Activated CD4-positive, alpha-beta T cell treated with anti-CD3 and anti-CD28 coated beads, Interleukin-2, amount 50 U/mL, for 1 hour (primary cell): ENCODE measurements at places on chromosomes 2 and 18.
A peak's percentile ranks its signal among the peaks of the same experiment; 100 is the strongest.

GRCh38 chr2:84900971-84901370 lies 4.5 kb upstream of the TMSB10 start:
- no peak for DNase-seq

DNA sequence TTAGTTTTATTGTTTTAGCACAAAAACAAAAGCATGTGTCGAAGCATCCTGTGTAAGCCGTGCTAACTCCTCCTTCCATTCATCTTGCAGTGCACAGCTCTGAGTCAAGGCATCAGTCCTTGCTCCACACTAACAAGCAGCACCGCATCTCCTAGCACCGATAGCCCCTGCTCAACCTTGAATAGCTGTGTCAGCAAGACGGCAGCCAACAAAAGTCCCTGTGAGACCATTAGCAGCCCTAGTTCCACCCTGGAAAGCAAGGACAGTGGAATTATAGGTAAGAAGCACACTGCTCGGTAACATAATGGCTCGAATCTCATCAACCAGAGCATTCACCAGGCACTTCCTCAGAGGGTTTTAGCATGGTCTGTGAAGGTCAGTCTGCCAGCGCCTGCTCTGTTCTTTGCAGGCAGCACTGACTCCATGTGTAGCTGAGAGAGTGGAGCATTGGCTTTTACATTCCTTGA lies 136.2 kb downstream of the WDSUB1 start:
- no peak for DNase-seq

GRCh38 chr2:106700616-106701015 lies 185.4 kb downstream of the ST6GAL2 start:
- DNase-seq, result no peak

GRCh38 chr18:5983488-5983887 lies 88.2 kb upstream of the TMEM200C start:
- no peak for DNase-seq

GRCh38 chr2:166417669-166418068 lies 41.9 kb upstream of the SCN9A start:
- no peak for DNase-seq

DNA sequence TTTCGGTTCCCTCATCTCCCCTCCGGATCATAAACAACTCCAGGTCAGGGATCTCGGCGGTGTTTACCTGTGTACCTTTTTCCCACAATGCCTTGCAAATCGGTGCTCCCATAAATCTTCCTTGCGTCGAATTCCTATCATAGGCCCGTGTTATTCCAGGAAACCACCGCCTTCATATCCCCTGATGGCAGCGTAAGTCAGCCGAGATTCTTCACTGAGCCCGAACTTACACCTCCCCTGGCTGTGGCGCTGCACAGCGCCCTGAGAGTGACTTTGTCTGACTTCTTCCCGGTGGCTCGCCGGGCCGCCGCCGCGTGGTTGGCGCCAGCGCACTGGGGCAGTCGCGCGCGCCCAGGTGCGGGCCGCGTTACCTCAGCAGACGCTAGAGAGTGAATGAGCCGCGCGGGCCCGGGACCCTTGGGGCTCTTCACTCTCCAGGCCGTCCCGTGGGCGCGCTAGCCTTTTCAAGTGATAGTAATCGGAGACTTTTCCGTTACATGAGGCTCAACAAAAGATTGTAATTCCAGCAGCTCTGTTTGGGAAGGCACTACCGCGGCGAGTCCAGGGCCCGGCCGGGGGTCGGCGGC lies 101.6 kb downstream of the SPTBN1 start:
- peak; percentile 73 for DNase-seq

- DNase-seq, result no peak
These were observed 28.4 kb upstream of the C2orf69 start for GRCh38 chr2:199882667-199883066.

DNA sequence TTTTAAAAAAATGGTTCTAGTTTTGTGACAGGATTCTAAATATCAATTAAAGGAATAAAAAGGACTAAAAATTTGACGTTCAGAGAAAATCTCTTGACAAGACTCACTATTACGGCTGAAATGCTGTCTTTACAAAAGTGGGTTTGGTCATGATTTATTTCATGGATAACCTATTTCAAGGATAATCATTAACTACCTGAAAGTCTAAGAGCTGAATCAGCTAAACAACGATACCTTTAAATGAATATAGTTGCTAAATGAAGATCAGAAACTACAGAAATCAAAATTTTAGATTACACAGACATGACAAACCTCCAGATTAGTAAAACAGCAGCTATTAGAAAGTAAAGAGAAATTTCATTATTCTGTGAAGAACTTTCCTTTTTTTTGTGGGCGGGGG lies 35.7 kb downstream of the RTTN start:
- DNase-seq, result no peak

DNA sequence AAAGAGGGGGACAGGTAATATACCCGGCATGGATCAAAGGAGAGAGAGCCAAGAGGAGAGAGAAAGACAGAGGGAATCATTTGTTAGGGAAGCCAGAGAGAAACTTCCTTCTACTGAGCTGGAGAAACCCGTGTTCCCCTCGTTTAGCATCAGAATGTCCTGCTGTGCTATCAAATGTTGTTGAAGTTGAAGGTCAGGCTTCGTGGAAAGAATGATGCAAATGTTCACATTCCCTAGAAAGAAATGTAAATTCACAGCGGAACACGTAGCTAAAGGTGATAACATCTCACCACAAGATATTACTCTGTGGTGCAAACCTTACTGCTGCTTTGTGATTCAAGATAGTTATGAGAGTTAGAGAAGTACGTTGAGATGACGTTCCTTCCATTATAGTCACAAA lies 258.1 kb downstream of the LNPK start:
- DNase-seq, result no peak

DNA sequence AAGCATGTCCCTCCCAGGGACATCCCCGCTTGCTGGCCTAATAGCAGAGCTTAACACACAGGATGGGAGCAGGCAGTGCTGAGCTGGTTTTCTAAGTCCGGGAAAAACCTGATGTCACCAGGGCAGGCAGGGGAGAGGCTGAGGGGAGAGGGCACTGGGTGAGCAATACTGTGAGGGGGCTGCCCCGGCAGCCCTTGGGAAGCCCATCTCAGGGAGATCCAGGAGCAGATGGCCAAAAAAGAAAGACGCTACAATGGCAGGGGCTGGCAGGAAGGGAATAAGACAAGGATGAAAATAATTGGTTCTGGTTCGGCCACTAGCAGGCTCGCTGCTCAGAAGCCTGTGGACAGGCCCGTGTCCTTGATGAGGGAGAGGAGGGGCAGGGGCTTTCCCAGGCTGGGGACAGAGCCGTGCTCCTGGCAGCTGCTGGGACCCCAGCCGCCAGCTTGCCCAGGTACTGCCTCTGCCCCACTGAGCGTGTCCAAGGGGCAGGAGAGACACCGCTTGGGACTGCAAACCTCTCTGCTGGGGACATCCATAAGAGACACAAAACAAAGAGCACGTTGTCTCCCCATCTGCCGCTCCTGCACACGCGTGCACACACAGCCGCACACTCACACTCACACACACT lies 30.2 kb downstream of the SMAD7 start:
- no peak for DNase-seq

GRCh38 chr18:75884728-75885127 lies 457.2 kb upstream of the SMIM21 start:
- DNase-seq, result no peak

- no peak for DNase-seq
These were observed 65.2 kb upstream of the SMAD2 start for GRCh38 chr18:47995654-47996053.
